Stimulated activated CD8-positive, alpha-beta memory T cell treated with anti-CD3 and anti-CD28 coated beads, Interleukin-2, amount 100 ng/mL, for 1 hour (primary cell): ENCODE measurements at places on chromosomes 1 and 21.
A peak's percentile ranks its signal among the peaks of the same experiment; 100 is the strongest.

DNA sequence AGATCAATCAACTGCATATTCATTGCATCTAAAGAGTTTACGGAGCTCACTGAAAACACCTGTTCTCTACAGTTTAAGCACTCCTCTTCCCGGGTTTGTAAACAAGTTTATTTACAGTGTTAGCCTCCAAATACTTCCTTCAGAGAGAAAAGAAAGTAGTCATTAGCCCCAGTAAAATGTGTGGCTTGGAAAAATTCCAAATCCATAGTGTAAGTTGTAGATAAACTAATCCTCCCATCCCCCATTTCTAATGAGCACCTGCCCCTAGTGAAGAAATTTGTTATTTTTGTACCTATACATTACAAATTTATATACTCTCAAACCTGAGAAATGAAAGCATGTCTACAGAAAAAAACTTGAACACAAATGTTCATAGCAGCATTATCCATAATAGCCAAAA is 21.9 kb downstream of the PUM1 start:
- DNase-seq, result no peak

- no peak for DNase-seq
Measured at GRCh38 chr21:38965910-38966504, 160.3 kb downstream of the ETS2 start.

GRCh38 chr1:16247441-16247840 is 10.5 kb upstream of the CPLANE2 start:
- DNase-seq, result no peak

- DNase-seq, result no peak
Measured at GRCh38 chr1:211756471-211757020, 74.0 kb downstream of the LPGAT1 start.

DNA sequence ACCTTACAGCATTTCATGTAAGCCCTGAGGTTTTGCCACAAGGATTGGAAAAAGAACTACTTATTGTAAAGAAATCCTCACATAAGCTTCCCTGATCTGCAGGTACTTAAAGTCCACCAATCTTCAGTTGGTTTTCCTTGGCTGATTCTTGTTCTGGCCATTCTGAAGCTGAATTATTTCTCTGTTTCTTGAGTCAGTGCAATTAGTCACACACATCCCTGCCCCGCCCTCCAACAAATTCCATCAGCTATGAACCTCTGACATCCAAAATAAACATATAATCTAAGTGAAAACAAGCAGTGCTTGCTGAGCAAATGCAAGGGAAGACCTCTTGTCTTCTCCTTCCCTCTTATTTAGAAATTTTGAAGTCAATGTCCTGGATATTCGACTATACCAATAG is 8.2 kb upstream of the FNDC7 start:
- no peak for DNase-seq

GRCh38 chr1:158999316-159000069 is 10.2 kb upstream of the IFI16 start:
- DNase-seq, result no peak

GRCh38 chr21:13937236-13937635 is 273.5 kb downstream of the LIPI start:
- DNase-seq, result no peak

DNA sequence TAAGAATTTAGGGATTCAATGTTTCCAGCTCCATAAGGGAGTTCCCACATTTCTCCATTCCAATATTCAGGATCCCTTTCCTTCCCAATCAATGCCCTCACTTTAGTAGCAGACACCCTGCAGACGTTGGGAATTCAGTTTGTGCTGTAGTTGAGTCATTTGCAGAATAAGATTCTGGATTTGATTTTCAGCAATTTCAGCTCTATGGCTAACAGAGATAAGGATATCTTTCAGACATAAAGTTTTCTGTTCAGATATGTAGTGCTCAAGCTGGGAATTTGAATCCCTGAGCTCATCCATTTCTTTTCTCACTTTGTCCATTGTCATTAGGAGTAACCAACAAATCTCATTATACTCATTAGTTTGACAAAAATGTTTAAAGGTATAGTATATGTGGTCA is 13.1 kb downstream of the MPZL1 start:
- no peak for DNase-seq

DNA sequence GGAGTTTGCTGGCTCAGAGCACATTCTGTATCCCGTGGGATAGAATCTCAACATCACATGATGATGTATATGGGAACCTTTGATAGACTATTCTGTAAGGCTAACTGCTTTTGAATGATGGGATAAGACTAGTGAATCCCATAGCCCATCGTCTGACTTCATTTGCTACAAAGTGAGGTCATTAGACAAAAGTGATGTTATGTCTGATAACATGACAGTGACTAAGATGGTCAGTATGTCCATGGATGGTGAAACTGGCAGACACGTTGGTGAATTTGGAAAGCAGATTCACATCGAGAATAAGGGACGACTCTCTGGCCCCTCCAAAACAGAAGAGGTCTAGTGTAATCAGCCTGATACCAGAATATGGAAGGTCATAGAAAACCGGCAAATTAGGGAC is 108.4 kb downstream of the HHAT start:
- no peak for DNase-seq

DNA sequence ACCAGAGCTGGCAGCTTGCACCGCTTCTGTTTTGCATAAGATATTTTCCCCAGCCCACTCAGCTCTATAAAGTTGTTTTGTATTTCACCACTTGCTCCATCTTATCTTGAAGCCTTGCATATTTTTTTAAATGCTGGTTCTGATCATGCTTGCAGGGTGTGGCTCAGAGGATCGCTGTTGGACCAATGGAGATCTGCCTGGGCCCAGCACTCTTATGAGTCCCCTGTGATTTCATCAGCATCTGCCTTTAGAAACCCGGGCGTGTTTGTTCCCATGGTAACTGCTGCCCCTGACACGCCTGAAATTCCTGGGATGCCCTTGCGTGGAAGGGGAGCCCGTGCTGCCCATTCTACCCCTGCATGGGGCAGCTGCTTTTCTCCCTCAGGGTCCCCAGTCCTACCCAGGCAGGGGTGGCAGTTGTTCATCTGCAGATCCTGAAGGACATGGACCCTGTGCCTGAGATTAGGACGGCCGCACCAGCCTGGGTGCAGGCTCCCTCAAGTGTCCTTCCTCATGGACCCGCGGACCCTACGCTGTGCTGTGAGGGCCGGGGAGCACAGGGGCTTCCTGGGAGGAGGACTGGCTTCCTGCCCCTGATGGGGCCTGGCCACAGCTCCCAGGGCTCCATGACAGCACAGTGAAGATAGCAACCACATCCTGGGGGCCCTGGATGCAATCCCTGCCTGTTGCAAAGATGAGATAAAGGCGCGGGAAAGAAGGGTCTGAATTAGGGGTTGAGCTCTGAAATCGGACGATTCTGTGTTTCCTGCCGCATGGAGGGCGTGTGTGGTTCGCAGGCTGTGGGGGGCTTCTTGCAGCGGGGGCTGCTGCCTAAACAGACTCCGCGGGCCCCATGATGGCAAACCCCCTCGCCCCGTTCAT is 226.5 kb downstream of the SDCCAG8 start:
- no peak for DNase-seq

GRCh38 chr1:167755654-167756053 is 33.9 kb downstream of the MPZL1 start:
- no peak for DNase-seq

DNA sequence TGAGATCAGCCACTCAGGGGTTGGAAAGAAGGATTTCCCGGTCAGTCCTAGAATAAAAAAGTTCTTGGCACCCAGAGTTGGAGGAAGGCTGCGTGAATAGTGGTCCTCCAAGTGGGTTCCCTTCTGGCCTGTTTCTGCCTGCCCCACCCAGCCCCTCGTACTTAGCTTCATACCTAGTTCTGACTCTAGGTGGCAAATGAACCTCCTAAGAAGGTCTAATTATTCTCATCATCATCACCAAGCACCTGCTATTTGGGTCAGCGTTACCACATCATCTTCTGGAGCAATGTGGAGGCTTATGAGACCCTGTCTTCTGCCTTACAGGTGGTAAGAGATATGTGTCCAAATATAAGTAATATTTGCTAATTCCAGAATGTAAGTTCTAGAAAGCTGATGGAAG is 35.9 kb upstream of the NFASC start:
- DNase-seq, result no peak

GRCh38 chr1:60000625-60001024 is 72.9 kb downstream of the C1orf87 start:
- DNase-seq, result no peak

DNA sequence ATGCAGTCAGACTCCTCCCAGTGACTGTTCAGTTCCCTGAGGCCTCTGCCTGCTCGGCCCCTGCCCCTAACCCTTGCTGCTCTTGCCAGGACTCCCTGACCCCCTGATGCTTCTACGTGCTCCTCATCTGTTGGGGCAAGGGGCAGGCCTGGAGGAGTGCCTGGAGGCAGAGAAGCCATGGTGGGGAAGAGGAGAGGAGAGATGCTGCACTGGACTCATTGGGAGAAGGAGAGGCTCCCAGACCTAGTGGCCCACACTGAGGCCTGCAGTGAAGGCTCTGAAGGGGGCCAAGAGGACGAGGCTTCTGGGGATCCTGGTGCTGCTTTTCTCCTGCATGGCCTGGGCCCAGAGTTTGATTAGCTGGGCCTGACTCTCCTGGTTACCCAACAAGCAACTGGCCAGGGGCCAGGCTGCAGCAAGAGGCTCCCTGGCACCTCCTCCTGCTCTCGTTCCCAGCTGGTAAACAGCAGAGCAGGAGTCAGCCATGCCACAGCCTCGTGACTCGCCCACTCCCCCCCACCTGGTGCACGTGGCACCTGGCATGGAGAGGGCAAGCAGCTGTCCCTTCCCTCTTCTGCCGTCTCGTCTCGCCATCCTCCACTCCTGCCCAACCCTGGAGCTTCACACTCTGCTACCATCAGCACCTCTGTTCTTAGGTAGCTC is 847 bp upstream of the RORC start:
- DNase-seq, result no peak

- no peak for DNase-seq
Measured at GRCh38 chr1:172646653-172647052, 12.2 kb upstream of the FASLG start.

GRCh38 chr1:35111106-35111505 is 31.9 kb downstream of the ZMYM1 start:
- no peak for DNase-seq

GRCh38 chr1:115765091-115765490 is 3.4 kb downstream of the CASQ2 start:
- DNase-seq, result no peak

- DNase-seq, result no peak
Measured at GRCh38 chr1:206649261-206649921, 14.1 kb downstream of the DYRK3 start.

DNA sequence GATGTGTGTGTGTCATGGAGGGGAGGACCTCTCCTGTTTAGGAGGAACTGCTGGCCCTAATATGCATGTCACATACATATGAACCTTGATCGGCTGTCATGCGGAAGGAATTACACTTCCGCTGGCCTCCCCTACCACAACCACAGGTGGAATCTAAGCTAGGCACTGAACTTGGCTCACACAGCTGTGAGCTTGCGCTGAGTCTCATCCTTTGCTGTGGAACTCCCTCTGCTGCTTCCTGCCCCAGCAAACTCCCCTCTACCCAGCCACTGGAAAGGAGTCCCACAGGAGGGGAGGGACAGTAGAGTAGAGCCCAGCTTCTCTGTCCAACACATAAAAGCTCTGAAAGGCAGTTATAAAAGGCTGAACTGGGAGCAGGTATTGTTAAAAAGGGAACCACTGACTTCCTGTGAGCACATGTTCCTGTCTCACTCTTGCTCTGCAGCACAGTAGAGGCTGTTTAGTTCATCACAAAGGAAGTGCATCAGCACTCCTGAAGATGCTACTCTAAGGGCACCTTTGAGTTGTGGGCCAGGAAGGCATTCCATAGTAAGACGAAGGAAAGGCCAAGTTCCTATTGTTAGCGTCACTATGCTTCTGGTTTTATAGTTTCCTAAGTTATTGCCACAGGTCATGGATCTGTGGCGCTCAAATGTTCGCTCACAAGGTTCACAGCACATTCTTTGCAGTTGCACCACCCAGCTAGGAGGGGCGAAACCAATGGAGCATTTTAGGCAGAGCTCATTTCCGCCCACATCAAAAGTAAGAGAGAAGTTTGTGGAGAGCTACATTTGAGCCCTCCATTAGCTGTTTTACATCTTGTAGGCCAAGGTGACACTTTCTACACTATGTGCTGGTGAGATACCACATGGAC is 17.7 kb upstream of the PTPRC start:
- DNase-seq, result peak; percentile 39

DNA sequence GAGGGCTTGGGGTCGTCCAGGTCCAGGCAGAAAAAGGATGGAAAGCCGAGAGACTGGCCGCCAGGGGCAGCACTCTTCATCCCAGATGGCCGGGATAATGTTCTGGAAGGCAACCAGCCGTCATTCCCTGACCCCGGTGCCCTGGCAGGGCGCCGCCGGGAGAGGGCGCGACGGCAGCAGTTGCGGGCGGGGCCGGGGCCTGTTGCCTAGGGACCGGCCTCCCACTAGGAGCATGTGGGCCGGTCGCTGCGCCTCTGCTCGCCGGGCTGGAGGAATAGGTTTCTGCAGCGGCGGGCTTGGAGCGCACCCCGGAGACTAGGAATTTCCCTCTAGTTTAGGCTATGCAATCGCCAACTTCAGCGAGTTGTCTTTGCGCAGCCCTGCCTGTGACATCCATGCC is 11.0 kb downstream of the DMRTB1 start:
- no peak for DNase-seq

DNA sequence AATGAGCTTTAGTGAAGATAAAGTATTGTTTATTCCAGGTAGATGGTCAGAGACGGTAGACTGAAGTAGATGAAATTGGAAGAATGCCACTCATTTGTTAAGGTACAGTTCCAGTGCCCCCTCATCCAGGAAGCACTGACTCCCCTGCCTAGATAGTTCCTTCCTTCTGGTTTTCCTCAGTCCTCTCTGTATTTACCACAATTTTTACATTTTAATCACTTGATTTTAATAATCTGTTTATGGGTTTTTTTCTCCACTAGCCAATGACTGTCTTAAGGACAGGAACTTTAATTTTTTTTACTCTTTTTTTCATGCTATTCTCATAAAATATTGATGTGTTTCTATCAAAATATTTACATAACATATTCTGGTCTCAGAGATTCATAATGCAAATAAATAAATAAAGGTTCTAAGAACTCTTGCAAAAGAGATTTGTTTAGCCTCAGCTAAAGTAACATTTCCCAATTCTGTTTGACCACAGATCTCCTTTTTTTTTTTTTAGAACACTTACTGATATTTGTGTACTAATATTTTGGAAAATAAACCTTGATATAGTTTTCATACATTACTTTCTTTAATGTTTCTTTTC is 651.6 kb downstream of the PLPP3 start:
- no peak for DNase-seq

DNA sequence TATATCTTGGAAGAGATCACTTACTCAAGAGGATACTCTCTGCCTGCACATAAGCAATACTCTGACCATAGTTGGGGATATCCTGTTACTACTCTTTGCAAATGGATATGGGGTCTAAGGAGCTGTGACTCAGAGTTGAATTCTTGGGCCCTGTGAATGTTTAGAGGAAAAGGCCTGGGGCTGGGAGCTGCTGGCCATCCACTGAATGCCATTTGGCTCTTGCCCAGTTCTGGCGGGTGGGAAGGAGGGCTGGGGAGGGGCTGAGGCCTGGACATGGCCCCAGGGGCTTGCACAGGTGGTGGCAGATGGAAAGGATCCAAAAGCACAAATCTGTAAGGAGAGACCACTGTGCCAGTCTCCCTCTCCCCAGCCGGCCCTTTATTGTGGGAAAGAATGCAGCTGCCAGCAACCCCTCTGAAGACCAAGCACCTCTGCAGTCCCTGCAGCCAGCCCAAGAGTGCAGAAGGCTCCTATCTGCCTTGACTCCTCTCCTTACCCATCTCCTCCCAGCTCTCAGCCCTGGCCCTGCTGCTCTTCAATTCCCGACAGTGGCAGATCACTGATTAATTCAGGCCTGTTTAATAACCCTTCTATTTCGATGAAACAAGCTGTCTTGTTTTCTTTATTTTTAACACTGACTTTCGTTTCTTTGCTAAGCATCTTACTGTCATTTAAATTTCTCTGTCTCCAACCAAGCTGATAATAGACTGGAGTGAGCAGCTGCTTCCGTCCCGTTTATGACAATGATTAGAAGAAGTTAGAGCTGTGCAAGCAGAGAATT is 12.1 kb downstream of the PLXNA2 start:
- DNase-seq, result no peak
